Mesothelial cell of epicardium (in vitro differentiated cells): ENCODE measurements at places on chromosomes 16 and 17. TPM values are rescaled to one million over a fixed set of nuclear protein-coding genes. Genes with fewer than 3 reads are reported as not detected.

CSF3 gene
- total RNA-seq: not detected in 3 replicates

KRT14 gene
- 0.45 TPM in 1 of 3 replicates, not detected in the others for total RNA-seq

MYCBPAP gene
- 5.1 to 6.5 TPM (median 6.1 TPM) in 3 replicates for total RNA-seq

MAZ gene
- 345 to 360 TPM (median 349 TPM) in 3 replicates for total RNA-seq

ZNF205 gene
- 15.4 to 16.7 TPM (median 16.0 TPM) in 3 replicates for total RNA-seq

VAT1L gene
- 6.3 to 8.0 TPM (median 6.8 TPM) in 3 replicates for total RNA-seq

AANAT gene
- 0.22 to 0.40 TPM in 2 of 3 replicates, not detected in the other for total RNA-seq

CACNG3 gene
- 0.09 TPM in 1 of 3 replicates, not detected in the others for total RNA-seq

KRT32 gene
- total RNA-seq: not detected in 3 replicates

PRDM7 gene
- not detected in 3 replicates for total RNA-seq

UTS2R gene
- total RNA-seq: 6.1 to 7.6 TPM (median 6.5 TPM) in 3 replicates

TAC4 gene
- not detected in 3 replicates for total RNA-seq

DLG4 gene
- total RNA-seq: 59.9 to 62.4 TPM (median 60.2 TPM) in 3 replicates

CD300LB gene
- total RNA-seq: not detected in 3 replicates

DNA sequence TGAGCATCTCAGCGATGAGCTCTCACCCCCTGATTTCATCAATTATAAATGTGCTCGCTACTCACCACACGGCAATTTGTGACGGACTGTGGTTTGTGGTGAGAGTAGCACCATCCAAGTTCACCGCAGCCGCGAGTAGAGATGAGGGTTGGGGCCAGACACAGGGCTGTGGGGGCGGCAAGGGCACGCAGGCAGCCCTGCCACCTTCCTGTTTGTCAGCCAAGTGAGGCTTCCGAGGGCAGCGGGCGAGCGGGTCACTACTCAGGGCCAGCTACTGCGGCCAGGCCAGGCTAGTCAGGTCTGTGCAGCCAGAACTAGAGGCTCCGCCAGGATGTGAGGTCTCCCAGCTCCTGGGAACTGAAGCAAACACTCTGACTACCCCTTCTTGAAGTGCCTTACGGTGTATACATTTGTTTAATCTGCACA, 39.6 kb upstream of the MEOX1 start:
- no peak for DNase-seq

- no peak for DNase-seq
These were observed 612 bp downstream of the CISD3 start for GRCh38 chr17:38730526-38731379.

DNA sequence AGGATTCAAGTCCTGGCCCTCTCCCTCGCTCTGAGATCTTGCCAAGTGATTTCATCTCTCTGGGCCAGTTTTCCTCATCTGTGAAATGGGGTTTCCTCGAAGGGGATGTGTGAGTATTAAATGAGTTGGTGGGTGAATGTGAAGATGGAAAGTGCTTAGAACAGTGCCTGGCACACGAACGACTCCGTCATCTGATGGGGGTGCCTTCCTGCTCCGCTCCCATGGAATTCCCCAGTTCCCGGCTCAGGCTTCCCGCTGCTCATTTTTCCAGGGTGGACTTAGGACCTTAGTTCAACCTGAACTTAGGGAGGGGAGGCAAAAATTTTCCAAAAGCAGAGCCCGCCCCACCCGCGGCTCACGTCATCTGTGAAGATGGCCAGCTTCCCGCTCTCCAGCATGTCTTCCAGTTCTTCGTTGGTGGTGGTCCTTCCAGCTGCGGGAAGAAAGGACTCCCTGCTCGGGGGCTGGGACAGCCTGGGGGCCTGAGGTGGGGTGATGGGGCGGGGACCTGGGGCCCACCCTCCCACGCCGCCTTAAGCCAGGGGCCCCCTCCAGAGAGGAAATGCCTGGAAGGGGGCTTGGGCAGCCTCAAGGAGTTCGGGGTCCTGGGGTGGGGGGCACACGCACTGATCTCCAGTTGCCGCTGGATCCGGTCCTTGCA, 11.4 kb downstream of the HSD3B7 start:
- DNase-seq: no peak

DNA sequence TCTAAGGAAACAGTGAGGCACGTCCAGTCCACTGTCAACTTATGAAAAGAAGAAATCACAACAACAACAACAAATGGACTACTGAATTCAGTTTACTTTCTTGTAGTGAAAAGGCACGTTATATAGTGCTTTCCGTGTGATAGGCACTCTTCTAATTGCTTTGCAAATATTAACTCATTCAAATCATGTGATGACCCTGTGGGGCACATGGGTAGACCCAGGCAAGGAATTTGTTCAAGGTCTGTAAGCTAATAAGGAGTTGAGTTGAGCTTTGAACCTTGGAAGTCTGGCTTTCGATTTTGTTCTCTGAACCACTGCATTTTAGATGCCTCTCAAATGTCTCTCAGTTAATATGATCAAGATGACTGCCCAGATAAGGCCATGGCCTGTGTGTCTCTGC, 295.1 kb upstream of the RBFOX1 start:
- no peak for DNase-seq

GRCh38 chr17:82713071-82713723, 3.3 kb upstream of the FN3KRP start:
- no peak for DNase-seq

- DNase-seq: no peak
These were observed 120.2 kb upstream of the XYLT1 start for GRCh38 chr16:17590711-17591654.

- no peak for DNase-seq
These were observed 83.4 kb downstream of the COX10 start for GRCh38 chr17:14152721-14153120.

- no peak for DNase-seq
These were observed 294.7 kb downstream of the IRF8 start for GRCh38 chr16:86193528-86194193.

GRCh38 chr17:33596899-33597298, 303.8 kb upstream of the ASIC2 start:
- DNase-seq: no peak

- no peak for DNase-seq
These were observed 25.0 kb downstream of the HOXB1 start for GRCh38 chr17:48505788-48506187.

- DNase-seq: peak; percentile 32
These were observed 1.0 kb downstream of the VEZF1 start for GRCh38 chr17:57986841-57987580.

DNA sequence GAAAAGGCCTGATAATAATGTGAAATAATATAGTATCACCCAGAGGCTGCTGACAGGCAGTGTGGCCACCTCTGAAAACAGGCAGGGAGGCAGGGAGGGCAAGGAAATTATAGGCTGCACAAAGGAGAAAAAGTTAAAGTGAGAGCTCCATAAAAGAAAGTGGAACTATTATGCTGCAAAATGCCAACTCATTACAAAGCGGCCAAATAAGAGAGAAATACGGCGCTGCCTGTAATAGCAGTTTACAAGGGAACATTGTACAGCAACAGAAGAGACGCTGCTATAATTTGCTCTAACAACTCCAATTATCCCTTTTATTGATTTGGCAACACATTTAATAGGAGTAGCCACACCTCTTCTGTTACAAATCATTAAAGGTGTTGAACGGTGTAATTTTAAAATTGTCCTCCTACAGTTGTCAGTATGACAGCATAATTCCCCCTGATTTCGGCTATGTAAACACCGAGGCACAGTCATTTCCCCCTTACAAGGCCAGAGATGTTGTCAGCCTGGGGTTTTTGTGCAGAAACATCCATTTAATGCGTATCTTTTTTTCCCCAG, 120.3 kb downstream of the MRM1 start:
- DNase-seq: no peak

- no peak for DNase-seq
These were observed 56.9 kb downstream of the MSI2 start for GRCh38 chr17:57313097-57313835.

DNA sequence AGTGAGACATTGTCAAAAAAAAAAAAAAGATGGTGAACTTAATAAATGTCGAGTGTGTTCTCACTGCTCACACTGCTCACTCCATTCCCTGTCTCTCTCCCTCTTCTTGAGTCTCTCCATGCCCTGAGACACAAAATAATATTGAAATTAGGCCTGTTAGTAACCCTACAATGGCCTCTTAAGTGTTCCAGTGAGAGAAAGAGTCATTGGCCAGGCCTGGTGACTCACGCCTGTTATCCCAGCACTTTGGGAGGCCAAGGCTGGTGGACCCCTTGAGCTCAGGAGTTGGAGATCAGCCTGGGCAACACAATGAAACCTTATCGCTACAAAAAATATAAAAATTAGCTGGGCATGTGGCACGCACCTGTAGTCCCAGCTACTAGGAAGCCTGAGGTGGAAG, 16.2 kb upstream of the CSF3 start:
- DNase-seq: no peak

- DNase-seq: no peak
These were observed 5.6 kb downstream of the ZNRF1 start for GRCh38 chr16:75004460-75004859.

DNA sequence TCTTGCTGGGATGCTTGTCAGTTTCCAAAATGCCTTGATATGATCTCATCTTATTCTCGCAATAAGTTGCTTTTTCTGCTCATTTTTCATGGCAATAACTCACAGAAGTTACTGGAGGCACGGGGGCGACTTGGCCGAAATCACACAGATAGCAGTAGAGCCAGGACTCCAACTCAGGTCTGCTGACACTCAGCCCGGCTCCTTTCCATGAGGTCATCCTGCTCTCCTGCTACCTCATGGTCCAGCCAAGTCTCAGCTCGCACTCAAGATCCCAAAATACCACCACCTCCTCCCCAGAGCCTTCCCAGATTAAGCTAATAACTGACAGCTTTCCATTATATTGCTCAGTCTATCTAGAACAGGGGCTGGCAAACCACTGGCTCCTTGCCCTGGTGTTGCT, 269.5 kb downstream of the MAP2K4 start:
- DNase-seq: no peak

DNA sequence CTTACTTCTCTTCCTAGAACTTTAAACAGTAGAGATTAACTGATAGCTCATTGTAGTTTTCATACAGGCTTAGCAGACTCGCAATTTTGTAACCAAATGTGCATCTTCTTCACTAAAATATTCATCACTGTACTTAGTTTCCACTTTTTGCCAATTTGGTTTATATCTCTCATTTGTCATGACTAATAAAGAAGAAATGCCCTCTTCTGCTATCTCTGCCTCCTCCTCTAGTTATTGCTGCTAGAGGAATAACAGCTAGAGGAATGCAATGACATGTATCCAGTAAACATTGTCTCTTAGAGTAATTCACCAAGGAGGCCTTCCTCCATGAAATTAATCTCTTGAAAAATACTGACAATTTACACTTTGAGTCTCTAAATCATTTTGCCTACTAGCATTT, 115.5 kb upstream of the COX10 start:
- no peak for DNase-seq
